ENCODE measurements at places on chromosomes 11 and 22.
A peak's percentile ranks its signal among the peaks of the same experiment; 100 is the strongest.

DNA sequence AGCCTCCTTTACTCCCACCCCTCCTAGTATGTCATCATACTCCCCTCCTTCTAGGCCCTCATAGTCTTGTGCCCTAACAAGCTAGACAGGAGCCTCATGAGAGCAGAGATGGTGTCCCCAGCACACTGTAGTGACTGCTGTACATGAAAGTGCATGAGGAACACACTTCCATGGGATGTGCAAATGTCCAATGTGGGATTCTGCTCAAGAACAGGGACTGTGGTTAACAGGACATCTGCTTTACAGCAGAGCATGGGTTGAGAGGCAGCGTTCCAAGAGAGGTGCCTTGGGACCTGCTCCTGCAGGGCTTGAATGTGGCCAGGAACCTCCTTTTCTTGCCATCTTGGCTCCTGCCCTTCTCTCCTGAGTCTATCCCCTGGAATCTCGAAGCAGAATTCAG, 45.3 kb downstream of the HIRA start:
- DNase-seq = no peak

GRCh38 chr11:134372961-134373360, 39.1 kb downstream of the B3GAT1 start:
- no peak for DNase-seq

DNA sequence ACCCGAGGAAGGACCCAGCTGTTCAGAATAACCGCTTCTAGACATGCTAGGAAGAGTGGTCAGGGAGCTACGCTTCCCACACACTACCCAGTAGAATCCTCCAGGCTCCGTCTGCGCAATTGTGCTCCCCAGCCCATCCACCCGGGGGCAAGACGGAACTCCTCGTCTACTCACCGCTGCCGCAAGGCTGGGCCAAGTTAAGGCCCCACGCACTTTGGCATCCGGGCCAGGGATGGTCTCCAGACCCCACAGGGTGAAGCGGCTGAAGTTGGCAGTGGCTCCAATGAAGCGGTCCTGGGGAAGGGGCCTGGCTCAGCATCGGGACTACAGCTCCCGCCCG, 757 bp downstream of the RNASEH2C start:
- peak; percentile 35 for DNase-seq

- DNase-seq = no peak
Measured at GRCh38 chr11:61860054-61860903, 31.1 kb downstream of the FADS3 start.

GRCh38 chr11:63862923-63863322, 24.0 kb downstream of the MARK2 start:
- DNase-seq = no peak

- no peak for DNase-seq
Measured at GRCh38 chr22:43293259-43293654, 49.9 kb downstream of the SCUBE1 start.

DNA sequence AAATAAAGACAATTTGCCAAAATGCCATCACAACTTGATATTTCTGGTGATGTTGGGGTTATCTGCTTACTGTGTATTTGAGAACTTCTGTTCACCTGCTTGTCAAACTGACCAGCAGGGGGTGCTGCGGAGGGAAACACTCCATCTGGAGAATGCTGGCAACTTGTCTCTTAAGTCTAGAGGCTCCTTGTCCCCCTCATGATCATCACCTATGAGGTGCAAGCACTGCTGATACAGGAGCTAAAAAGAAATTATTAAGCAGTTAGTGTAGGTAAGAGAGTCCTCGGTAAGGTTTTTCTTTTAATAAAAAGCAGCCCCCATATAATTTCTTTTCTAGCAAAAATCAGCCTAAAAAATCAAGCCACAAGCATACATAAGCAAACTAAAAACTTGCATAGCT, 32.7 kb upstream of the GLYATL1B start:
- DNase-seq = peak; percentile 55

- no peak for DNase-seq
Measured at GRCh38 chr11:47056261-47056915, 119.8 kb downstream of the CSTPP1 start.

- DNase-seq = no peak
Measured at GRCh38 chr11:115247361-115247760, 256.9 kb downstream of the CADM1 start.

DNA sequence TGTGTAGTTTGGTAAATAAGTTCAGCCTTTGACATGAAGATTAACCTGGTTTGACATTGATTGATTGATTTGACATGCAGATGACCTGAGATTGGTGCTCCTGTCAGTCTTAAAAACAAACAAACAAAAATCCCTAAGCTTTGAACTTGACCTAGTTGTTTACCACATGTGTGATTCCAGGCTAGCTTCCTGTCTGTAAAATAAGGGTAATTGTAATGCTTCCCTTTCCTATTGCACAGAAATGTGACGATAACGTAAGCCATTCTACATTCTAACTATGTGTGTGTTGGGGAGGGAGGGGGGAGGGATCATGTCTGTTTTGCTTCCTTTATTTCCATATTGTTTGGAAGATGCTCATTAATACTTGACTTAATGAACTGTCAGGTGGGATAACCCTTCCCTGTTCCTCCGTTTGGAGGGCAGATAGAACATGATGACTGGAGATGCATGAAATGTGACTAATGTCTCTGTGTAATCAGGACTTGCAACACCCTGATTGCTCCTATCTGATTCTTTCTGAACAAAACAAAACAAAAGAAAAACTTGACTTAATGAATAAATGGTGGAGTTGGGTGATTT, 106.1 kb upstream of the CLMP start:
- peak; percentile 48 for DNase-seq

DNA sequence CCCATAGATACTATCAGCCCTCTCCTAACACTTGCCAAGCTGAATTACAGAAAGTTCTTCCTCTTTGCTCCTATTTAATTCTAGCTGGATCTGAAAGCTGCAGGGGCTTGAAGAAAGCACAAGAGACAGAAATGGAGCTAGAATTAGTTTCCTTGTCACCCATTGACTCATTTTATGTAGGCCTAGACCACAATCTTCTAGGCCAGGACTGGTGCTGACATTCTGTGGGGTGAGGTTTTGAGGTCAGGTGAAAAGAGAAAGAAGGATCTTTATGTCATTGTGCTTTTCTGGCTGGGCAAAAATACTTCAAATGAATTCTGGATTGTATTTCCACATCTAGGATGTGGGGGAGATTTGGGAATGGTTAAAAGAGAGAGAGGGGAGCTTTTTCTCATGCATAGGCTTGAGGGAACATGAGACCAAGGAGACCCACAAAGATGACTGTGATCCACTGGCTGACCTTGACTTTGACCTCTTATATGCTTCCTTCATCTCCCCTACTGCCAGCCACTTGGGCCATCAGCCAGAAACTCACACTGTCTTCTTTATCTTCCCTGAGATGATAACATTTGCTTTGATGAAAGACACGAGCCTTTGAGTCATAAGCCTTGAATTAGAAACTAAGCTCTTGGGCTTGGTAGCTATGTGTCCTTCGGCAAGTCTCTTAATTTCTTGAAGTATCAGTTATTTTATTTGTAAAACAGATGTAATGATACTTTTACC, 274.9 kb upstream of the CADM1 start:
- DNase-seq = no peak

DNA sequence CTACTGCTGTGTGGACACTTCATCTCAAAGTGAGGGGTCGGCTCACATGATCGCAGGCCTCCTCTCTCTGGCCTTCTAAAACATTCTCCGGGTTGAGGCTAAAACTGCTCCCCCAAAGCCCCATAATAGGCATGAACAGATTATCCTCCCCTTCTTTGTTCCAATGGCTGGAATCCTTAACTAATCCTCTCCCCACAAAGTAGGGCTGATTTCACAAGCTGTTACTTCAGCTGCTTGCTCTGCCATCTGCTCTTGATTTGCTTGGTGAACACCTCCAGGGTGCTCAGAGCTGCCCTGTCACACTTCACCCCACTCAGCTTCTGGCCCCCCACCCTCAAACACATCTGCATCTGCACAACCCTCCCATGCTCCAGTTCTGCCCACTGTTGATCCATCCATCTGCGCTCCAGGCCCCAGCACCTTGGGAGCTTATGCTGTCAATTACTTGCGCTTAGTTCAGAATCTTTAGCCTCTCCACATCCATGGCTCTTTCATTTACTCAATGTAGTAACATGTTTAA, 173.1 kb upstream of the API5 start:
- no peak for DNase-seq

GRCh38 chr11:67273260-67273990, 7.2 kb downstream of the GRK2 start:
- DNase-seq = no peak

DNA sequence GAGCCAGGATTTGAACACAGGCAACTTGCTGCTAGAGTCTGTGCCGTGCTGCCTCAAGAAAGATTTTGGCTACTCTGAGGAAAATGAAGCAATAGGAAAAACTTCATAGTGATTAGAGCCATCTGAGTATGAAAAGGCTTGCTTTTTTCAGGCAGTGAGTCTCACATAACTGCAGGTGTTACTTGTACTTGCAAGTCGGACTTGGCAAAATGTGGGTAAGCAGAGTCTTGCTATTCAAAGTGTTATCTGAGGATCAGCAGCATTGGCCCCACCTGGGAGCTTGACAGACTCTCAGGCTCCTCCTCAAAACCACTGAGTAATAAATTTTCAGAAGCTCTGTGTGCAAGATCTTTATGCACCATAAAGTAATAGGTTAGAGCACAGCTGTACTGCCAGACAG, 18.1 kb downstream of the RNF141 start:
- no peak for DNase-seq

- no peak for DNase-seq
Measured at GRCh38 chr11:130037881-130038585, 31.7 kb upstream of the APLP2 start.

- no peak for DNase-seq
Measured at GRCh38 chr11:88117281-88117858, 57.9 kb downstream of the RAB38 start.

- DNase-seq = no peak
Measured at GRCh38 chr22:37275134-37275533, 7.2 kb upstream of the CYTH4 start.

DNA sequence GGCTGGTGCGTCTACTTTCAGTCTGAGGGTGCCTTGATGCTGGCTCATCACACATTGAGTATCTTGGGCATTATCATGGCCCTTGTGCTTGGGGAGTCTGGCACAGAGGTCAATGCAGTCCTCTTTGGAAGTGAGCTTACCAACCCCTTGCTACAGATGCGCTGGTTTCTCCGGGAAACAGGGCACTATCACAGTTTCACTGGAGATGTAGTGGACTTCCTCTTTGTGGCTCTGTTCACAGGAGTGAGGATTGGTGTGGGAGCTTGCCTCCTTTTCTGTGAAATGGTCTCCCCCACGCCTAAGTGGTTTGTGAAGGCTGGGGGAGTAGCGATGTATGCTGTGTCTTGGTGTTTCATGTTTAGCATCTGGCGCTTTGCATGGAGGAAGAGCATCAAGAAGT, 4.9 kb downstream of the TLCD5 start:
- DNase-seq = no peak

- no peak for DNase-seq
Measured at GRCh38 chr11:113781682-113782081, 2.1 kb downstream of the CLDN25 start.

GRCh38 chr11:67347964-67348749, 5.2 kb downstream of the POLD4 start:
- no peak for DNase-seq

GRCh38 chr11:14378171-14378570, 19.2 kb upstream of the RRAS2 start:
- no peak for DNase-seq

DNA sequence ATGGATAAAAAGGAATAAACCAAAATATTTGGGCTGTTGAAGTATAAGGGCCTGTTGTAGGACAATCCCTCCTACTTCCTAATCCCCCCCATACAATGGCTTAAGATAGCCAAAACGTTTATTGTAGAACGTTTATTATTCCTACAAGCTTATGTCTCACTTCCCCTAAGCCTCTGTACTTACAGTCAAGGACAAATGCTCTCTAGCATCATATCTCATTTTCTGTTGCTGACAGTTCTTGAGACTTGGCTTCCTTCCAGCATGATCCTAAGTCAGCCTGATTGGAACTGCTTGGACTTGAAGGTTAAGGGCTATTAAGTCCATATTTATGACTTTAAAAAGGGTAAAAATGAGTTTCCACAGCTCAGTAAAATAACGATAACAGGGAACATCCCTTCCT, 8.8 kb downstream of the MISFA start:
- DNase-seq = peak; percentile 6

Measured in lung (tissue), 17 donors.